Right lobe of liver (tissue), 6 donors: ENCODE measurements at places on chromosomes 7 and 10.

- H3K36me3 ChIP-seq = no peaks in the 10 kb centered on the region
- H3K27ac ChIP-seq = no peak overlapping the region
- no peaks in the 10 kb centered on the region for H3K27me3 ChIP-seq
- no peak overlapping the region for H3K4me3 ChIP-seq
Measured at GRCh38 chr10:121043124-121043849, 192.1 kb downstream of the WDR11 start.

- H3K27ac ChIP-seq = no peak overlapping the region
- H3K4me1 ChIP-seq = no peaks in the 10 kb centered on the region
- H3K27me3 ChIP-seq = no peaks in the 10 kb centered on the region
- H3K36me3 ChIP-seq = no peaks in the 10 kb centered on the region
- no peak overlapping the region for H3K4me3 ChIP-seq
Measured at GRCh38 chr10:24834869-24835268, 111.2 kb upstream of the ARHGAP21 start.

DNA sequence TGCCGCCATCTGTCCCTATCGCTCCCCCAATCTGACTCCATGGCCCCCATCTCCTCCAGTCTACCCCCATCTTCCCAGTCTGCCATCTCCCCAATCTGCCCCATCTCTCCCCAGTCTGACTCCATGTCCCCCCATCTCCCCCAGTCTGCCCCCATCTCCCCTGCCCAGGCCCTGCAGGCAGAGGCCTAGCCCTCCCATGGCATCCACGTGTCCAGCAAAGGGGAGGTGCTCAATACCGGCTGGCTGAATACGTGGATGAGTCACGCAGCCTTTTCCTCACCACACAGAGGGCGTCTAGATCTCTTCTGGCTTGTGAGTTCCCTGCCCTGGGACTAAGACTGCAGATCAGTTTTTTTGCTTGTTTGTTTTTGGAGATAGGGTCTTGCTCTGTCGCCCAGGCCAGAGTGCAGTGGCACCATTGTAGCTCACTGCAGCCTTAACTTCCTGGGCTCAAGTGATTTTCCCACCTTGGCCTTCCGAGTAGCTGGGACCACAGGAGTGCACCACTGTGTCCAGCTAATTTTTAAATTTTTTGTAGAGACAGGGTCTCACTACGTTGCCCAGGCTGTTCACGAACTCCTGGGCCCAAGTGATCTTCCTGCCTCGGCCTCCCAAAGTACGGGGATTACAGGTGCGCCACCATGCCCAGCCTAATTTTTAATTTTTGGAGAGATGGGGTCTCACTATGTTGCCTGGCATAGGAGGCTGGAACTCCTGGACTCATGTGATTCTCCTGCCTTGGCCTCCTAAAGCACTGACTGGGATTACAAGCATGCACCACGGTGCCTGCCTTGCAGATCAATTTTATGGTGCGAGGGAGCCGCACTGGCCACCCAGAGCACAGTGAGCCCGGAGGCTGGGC, 15.3 kb upstream of the GPR146 start:
- H3K4me3 ChIP-seq = peak overlapping the region; percentile 53
- no peaks in the 10 kb centered on the region for H3K36me3 ChIP-seq
- peak overlapping the region; percentile 82 for H3K27ac ChIP-seq
- DNase-seq = peak; percentile 87

DNA sequence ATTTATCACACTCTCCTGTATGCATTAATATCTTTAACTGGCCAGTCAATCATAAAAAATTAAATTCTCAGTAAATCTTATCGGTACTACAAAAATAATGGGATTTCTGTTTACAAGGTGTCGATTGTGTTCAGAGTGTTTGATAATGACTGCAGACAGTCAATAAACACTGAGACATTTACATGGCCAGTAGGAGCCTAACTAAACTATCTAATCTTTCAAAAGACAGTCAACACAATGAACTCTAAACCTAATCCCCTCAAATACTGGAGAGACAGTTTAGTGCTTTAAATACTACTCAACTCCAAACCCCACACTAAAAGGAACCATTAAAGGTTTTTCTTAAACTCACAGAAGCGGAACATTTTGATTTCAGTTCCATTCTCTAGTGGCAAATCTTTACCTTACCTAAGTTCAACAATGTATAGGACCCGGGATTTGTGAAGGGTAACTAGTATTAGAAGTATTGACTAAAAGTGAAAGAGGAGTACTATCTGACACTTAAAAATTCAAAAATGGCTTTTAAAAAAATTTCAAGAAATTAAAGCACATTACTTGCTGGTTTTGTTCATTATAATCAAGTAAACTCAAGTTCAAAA, 37.3 kb upstream of the EXOC6 start:
- H3K4me1 ChIP-seq = no peaks in the 10 kb centered on the region
- no peak for DNase-seq
- H3K27me3 ChIP-seq = no peaks in the 10 kb centered on the region

DNA sequence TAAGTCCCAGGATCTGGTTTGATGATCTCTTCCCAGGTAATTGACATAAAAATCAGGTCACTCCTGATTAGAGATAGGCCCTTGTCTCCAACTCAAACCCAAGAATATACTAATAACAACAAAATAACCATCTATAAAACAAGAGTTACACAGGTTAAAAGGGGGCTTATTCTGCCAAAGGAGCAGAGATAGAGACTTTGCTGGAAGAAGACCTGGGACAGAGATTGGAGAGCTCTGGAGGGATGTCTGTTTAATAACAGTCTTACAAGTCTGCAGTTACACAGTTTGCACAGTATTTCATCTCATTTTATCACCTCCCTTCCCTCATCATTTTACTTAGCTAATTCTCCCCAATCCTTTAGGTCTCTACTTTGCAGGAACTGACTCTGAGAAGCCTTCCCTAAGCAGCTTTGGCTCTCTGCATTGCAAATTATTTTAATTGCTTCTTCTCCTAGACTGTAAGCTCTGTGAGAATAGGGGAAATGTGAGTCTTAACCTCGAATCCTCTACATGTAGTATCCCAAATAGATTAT, 3.7 kb upstream of the ZNF438 start:
- no peak overlapping the region for H3K27ac ChIP-seq
- no peaks in the 10 kb centered on the region for H3K36me3 ChIP-seq
- no peak for DNase-seq
- H3K4me1 ChIP-seq = peaks cover 9% of the 10 kb centered on the region

DNA sequence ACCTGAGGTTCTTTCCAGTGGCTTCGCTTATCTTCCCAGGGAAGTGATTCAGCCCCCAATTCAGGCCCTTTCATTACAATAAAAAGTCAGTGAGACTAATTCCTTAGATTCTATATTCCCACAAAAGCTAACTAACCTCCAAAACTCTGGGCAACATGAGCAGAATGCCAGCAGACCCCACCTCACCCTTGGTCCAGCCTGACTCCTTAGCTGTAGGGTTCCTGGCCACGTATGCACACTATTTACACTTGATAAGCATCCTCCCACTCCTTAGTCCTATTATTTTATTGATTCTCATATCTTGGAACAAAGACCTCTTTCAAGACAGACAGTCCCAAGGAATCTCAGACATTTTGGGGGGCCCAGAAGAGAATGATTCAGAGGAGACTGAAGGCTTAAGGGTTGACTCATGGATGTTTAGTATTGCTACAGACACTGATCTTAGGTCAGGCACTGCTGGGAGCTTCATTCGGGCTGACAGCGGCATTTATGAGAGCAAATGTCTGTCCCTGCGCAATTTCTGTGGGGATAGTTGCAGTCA, 162.6 kb upstream of the GDF10 start:
- H3K27ac ChIP-seq = no peak overlapping the region
- no peaks in the 10 kb centered on the region for H3K4me1 ChIP-seq
- DNase-seq = no peak
- H3K4me3 ChIP-seq = no peak overlapping the region

DNA sequence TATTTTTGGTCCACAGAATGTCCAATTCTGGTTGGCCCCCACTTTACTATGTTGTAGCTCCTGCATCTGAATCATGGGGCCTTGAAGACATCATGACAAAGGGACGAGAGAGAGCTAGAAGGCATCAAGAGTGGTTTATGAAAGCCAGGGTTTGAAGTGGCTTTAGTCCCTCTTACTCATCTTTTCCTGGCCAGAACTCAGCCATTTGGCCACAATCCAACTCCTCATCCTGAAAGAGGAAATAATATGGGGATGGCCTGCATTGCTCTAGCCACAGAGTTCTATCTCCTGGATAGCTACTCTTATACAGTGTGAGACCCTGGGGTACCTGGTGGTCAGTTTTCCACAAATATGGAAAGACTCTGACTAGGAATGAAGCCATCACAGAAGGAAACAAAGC, 418.9 kb downstream of the XPNPEP1 start:
- DNase-seq = no peak
- no peaks in the 10 kb centered on the region for H3K27me3 ChIP-seq
- H3K36me3 ChIP-seq = no peaks in the 10 kb centered on the region
- no peak overlapping the region for H3K4me3 ChIP-seq

DNA sequence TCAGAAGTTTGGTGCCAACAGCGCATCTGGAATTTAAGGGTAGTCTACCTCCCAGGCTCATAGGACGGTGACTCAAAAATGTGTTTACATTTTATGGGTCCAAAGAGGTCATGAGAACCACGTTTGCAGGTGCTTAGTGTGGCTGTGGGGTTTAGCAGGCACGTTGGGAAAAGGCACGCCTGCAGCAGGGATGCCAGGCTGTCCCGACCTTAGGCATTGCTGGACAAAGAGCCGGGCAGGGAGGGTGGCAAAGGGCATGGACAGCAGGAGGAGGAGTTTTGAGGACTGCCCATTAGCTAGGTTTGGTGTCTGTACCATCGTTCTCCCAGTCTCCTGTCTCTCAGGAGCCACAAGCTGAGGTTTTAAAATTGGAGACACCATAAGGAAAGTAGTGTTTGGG, 104.4 kb downstream of the TRRAP start:
- H3K27ac ChIP-seq = no peak overlapping the region
- H3K4me1 ChIP-seq = no peaks in the 10 kb centered on the region
- H3K27me3 ChIP-seq = no peaks in the 10 kb centered on the region
- H3K36me3 ChIP-seq = no peaks in the 10 kb centered on the region

DNA sequence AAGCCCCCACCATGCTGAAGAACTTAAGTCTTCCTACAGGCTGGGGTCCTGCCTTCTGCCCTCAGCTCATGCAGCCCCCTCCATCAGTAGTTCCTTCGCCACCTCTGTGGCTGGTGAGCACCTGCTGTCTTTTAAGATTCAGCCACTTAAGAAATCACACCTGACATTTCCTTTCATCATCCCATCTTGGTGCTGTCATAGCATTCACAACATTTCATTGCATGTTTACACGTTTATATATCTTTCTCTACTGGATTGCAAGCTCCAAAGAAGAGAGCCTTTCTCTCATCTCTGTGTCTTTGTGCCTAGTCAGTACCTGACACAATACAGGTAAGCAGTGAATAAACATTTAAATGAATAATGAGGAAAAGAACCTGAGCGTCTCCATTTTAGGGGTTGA, 38.3 kb downstream of the SND1 start:
- H3K4me1 ChIP-seq = no peaks in the 10 kb centered on the region
- H3K27ac ChIP-seq = no peak overlapping the region
- H3K36me3 ChIP-seq = peaks cover 28% of the 10 kb centered on the region
- no peak overlapping the region for H3K4me3 ChIP-seq
- no peaks in the 10 kb centered on the region for H3K27me3 ChIP-seq
- DNase-seq = no peak

DNA sequence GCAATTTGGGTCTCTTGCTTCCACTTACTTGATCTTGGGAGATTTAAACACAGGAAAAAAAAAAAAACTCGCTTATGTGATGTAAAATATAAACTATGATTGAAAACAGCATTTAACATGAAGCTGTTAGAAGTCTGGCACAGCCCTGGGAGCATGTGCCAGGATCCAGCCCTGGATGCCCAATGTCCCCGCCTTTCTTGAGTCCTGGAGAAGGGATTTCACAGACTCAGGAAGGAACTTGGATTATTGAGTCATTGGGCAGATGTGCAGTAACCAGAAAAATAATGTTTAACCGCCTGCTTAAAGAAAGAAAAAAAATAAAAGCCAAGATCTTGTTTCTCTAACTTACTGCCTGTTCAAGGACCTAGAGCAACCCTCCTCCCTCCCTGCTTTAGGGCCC, 3.7 kb upstream of the JCAD start:
- H3K4me3 ChIP-seq = no peak overlapping the region
- DNase-seq = no peak
- H3K27me3 ChIP-seq = no peaks in the 10 kb centered on the region
- H3K36me3 ChIP-seq = no peaks in the 10 kb centered on the region
- H3K4me1 ChIP-seq = no peaks in the 10 kb centered on the region

DNA sequence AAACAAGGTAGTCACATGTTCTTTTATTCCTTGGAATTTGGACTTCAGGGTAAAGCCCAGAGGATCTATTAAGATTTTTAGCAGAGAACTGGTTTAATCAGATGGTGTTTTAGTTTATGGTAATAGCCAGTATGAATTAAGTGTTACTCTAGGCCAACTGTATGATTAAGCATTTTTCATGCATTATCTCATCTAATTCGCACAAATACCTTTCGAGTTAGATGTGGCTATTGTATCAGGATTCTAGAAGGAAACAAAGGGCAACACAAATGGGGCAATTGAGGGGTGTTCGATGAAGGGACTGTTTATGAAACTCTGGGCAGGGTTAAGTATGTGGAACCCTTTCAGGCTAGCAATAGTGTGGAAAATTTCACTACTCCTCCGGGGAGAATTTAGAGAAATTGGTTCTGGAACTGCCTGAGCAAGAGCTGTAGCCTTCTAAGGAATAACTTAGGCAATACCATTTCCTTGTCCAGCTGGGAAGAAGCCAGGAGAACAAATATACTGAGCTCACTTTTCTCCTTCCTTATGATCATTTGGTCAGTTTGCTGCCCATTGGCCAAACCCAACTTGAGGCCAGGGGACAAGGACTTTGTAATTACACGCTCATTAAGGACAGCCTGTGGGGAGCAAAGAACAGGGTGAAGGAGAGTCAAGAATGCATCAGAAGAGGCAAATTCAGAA, 319.0 kb upstream of the FZD1 start:
- no peak overlapping the region for H3K27ac ChIP-seq
- H3K27me3 ChIP-seq = no peaks in the 10 kb centered on the region
- no peaks in the 10 kb centered on the region for H3K36me3 ChIP-seq
- H3K4me1 ChIP-seq = no peaks in the 10 kb centered on the region
- DNase-seq = no peak

- no peaks in the 10 kb centered on the region for H3K36me3 ChIP-seq
- no peak overlapping the region for H3K27ac ChIP-seq
- no peaks in the 10 kb centered on the region for H3K4me1 ChIP-seq
- DNase-seq = no peak
Measured at GRCh38 chr10:79323602-79324001, 23.7 kb upstream of the PPIF start.

- H3K36me3 ChIP-seq = no peaks in the 10 kb centered on the region
- DNase-seq = peak; percentile 37
- no peak overlapping the region for H3K4me3 ChIP-seq
- H3K4me1 ChIP-seq = peaks cover 30% of the 10 kb centered on the region
- H3K27ac ChIP-seq = peak overlapping the region; percentile 60
Measured at GRCh38 chr10:117413928-117414618, 38.8 kb upstream of the PDZD8 start.
